ENCODE measurements at places on chromosomes 13 and 19. TPM values are rescaled to one million over a fixed set of nuclear protein-coding genes. Genes with fewer than 3 reads are reported as not detected.

DNA sequence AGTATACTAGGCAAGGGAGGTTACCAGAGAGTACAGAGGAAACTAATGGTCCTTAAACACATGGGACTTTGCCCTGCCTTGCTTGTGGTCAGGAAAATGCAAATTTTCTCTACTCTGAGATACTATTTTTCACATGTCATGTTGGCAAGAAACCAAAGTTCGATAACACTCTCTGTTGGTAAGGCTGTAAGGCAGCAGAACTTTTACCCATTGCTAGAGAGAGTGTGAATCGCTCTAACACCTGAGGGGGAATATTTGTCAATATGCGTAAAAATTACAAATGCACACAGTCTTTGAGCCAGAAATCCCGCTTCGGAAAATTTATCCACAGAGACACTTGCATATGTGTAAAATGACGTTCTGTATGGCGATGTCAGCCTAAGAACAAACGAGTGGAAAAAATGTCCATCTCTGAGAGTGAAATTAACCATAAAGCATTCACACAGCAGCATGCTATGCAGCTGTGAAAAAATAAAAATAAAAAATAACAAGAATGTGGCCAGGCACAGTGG is 9.5 kb upstream of the RFX1 start:
- DNase-seq: no peak

DNA sequence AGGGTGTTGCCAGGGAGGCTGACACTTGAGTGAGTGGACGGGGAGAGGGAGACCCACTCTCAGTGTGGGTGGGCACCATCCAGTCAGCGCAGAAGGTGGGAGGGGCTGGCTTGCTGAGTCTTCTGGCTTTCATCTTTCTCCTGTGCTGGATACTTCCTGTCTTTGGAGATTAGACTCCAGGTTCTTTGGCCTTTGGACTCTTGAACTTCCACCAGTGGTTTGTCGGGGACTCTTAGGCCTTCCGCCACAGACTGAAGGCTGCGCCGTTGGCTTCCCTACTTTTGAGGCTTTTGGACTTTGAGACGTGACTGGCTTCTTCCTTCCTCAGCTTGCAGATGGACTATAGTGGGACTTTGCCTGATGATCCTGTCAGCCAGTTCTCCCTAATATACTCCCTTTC is 4.3 kb upstream of the LENG8 start:
- no peak for DNase-seq

DNA sequence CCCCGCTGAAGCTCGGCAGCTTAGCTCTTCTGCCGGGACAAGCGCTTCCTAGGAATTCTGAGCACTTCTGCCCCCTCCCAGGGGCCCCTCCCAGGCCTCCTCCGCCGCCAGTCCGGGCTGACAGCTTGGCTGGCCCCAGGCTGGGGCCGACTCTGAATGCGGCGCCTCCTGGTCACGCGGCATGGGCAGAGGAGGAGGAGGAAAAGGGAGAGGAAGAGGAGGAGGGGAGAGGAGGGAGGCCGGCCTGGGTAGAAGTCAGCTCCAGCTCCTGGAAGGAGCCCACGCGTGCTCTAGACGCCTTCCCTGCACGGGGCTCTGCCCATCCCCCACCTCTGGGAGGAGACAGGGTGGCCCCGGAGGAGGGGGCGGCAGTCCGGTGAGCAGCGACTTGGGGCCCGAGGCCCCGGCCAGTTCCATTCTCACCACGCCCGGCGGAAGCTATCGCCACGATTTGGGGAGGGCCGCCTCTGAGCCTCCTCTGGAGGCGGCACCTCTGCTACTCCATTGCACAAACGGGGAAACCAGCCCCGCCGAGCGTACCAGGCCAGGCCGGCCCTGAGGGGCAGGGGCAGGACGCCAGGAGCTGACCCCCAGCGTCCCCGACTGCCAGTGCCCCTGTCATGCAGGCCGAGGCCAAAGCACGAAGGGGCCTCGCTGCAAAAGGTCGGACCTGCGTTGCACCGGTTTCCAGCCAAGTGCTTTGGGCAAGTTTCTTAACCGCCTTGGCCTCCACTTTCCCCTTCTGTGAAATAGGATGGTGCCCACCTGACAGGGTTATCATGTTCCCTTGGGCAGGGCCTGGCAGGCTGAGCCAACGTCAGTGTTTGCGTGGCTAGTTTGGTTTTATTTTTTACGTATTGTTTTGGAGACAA is 31.6 kb downstream of the CCNE1 start:
- no peak for DNase-seq

The PEAK3 gene
- total RNA-seq: 0.40 TPM

- no peak for DNase-seq
Observed at GRCh38 chr19:38685666-38686529, 38.4 kb downstream of the ACTN4 start.

- DNase-seq: no peak
Observed at GRCh38 chr13:111917086-111917485, 149.9 kb upstream of the SOX1 start.

DNA sequence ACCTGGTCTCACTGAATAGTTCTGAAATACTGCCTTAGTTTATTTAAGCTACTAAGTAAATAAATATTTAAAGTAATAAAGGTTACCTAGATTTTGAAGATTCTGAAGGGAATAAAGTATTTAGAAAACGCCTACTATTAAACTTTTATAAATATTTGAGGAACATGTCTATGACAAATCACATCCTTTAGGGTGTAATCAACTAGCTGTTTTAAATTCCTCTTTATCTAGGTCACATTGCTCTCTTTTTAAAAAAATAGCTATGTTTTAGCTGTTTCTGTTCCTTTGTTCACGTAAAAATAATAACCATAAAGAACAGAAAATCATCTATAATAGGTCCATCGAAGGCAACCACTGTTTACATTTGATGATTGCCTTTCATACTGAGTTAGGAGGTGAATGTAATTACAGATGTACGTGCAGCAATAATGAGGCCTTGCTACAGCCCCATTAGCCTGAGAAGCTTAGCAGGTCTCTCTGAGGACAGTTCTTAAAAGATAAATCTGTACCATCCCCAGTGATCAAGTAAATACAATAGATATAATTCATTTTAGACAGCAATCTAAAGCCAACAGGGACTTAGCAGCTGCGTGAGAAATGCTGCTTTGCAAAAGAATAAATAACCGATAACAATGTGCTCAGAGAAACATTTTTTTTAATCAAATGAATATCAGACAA is 449.5 kb downstream of the LIG4 start:
- no peak for DNase-seq

The CILP2 gene
- not detected for total RNA-seq

The DNAAF3 gene
- total RNA-seq: 3.9 TPM

DNA sequence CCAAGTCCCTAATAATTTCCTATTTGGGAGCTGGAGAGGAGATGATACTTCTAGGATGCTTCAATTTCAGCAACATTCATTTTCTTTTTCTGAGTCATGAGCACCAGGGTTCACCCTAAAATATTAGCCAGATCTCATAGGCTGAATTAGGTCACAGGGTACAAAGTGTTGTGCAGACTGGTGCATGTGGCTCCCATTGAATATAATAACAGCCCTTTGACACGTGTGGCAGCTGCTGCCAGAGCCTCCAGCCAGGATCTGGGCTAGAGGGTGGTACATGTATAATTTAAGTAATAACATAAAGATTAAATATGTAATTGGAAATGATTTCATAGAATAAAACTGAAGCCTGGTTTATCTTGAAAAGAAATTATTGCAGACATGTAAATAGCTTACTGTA is 244.9 kb downstream of the ATP8A2 start:
- DNase-seq: no peak

GRCh38 chr19:16012552-16012951 is 63.7 kb upstream of the TPM4 start:
- DNase-seq: no peak

- DNase-seq: no peak
Observed at GRCh38 chr19:6826281-6826920, 53.9 kb downstream of the VAV1 start.

- DNase-seq: no peak
Observed at GRCh38 chr13:100197591-100198365, 108.9 kb downstream of the PCCA start.

- no peak for DNase-seq
Observed at GRCh38 chr13:23766283-23766682, 122.9 kb downstream of the MIPEP start.

DNA sequence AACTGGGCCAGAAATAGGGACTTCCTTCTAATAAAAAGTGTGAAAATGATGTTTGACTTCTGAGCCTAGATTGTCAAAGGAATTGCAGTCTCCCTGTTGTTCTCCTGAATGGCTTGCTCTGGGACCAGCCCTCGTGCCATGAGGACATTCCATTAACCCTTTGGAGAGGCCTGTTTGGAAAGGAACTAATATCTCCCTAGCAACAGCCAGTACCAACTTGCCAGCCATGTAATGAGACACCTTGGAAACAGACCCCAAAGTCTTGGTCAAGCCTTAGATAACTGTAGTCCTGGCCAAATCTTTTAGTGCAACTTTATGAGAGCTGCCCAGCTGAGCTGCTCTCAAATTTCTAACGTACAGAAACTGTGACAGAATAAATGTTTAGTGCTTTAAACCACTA is 8.2 kb upstream of the SIAH3 start:
- DNase-seq: no peak

DNA sequence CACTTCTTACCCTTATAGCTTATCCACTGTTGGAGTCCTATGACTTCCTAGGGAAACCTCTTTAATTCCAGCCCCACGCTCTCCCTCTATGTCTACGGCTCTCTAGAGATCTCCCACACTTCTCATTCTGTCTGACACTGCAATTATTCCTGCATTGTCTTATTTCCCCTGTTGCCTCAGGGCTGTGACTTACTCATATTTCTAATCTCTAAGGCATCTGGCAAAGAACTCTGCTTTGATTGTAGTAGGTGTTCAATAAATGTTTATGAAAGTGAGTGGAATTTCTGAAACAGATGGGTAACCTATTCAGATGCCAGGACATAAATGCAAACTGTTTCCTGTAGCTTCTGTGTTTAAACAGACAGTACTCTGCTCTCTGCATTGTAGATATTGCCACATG is 102.4 kb upstream of the SERTM1 start:
- DNase-seq: no peak
